DMS79 (cell line): ENCODE measurements at places on chromosomes 12 and 14.

DNA sequence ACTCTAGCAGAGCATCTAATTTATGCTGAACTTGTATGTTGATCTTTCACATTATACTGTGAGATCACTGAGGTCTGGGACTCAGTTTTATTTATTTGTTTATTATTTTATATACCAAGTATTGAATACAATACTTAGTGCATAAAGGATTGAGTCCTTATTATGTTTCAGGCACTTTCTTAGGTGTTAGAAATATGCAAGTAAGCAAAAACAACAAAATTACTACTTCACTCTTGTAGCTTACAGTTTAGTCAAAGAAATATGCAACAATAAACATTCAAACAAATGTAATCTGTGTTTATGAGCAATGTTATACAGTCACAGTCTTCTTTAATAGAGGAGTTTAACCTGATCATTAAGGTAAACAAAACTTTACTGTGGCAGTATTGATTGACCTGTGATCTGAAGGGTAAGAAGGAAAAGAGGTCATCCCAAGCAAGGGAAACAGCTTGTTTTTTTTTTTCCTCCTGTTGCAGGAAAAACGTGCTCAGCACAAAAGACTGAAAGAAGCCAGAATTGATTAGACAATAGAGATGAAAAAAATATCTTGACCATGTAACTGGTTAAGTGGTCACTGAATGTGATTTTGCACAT, 990.7 kb downstream of the TRHDE start:
- no peak for DNase-seq

DNA sequence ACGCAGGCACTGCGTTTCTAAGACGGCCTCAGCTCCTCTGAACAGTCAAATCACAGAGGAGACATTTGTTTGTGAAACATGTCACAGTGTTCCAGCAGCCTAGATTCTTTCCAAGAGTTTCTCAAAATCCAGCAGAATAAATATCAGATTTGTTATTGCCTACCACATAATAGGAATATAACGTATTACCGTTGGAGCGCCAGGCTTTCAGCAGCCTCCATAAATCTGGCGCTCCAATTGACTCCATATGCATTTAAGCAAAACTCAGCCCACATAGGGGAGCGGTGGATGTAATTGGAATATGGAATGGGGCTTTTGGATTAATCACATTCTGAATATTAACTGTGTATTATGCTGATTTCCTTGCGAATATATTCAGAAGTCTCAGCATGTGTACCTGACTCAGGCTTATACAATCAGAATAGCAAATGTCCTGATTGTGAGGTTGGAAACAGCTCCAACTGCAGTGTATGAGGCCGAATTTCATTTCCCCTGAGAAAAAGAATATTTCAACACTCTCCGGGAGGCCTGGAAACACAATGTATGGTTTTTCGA, 174.0 kb downstream of the ASCL4 start:
- DNase-seq, result no peak

GRCh38 chr12:110501399-110501751, 536 bp downstream of the VPS29 start:
- DNase-seq, result peak; percentile 34

GRCh38 chr14:69079188-69079742, 73.7 kb downstream of the DCAF5 start:
- DNase-seq, result no peak

DNA sequence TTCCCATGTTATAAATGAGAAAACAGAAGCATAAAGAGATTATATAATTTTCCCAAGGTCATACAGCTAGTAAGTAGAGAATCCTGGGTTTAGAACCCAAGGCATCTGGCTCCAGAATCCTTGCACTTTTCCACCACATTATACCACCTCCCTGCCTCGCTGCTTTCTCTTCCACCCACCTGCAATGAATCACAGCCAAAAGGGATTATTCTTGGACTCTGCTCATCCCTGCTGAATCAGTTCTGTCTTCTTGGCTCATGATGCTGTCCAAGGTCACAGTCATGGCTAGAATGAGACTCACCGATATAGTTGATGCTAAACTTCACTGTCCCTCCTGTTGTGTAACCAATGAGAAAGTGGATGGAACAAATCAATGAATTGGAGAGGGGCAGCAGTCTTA, 356.6 kb downstream of the FUT8 start:
- no peak for DNase-seq

- DNase-seq, result no peak
Observed at GRCh38 chr12:81610955-81611889, 147.9 kb downstream of the PPFIA2 start.

DNA sequence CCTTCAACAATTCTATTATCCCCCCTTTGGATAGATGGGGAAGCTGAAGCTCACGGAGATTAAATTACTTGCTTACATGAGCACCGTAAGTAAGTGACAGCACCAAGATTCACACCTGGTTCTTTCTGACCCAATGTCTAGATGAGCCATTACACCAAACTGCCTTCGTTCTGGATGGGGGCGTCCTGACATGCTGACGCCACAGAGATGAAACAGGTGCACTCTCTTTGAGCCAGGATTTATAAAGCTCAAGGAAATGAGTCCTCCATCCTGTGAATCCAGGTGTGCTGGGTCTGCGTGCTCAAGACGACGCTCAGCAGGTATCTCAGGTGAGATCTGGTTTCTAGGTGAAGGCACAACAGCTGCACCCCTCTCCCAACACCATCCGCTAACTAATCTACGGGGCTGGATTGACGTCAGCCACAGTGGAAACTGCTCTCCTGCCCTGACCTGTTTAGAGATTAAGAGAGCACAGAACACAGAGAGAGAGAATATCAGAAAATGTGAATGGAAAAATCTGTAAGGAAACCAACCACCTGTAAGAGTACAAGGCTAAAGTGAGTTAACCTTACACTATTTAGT, 61.6 kb downstream of the KSR2 start:
- DNase-seq, result no peak

- no peak for DNase-seq
Observed at GRCh38 chr14:104356738-104357688, 218.6 kb downstream of the KIF26A start.

- no peak for DNase-seq
Observed at GRCh38 chr12:25996677-25997076, 38.2 kb downstream of the RASSF8 start.

DNA sequence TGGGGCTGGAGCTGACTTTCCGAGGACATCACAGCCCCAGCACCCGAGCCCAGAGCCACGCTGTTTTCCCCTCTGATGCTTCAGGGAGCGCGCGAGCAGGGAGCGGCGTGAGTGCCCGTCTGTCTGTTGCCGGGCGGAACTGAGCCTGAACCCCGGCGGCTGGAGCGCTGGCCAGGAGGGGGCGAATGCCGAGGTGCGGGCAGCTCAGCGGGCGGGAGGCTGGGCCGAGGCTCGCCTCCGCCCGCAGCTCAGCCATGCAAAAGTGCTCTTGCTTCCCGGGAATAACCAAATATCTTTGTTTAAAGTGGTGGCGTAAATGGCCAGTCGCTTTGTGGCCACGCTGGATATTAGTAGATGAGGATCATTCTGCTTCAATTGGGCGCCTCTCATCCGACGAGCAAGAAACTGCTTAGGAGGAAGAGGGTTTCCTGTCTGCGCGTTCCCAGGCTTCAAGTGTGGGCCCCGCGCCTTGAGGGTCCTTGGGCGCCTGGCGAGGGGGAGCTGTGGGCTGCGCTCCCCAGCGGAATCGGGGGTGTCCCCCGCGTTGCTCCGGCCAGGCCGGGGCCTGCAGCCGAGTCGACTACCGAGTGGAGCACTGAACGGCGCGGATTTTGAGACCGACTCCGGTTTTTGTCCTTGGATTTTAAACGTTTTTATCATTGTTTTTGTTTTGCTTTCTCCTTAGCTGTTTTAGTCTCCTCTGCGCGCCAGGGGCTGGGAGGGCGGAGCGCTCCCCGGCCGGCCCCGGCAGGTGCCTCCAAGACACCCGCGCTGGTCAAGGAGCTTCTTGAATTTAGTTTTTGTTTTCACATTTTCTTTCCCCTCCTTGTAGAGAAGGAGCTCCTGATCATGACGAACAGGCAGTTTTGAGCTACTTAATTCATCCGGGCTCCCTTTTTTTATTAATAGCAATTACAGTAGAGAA, 831 bp upstream of the NKX2-1 start:
- peak; percentile 86 for DNase-seq

GRCh38 chr12:64065881-64066451, 156.1 kb downstream of the KICS2 start:
- DNase-seq, result no peak

GRCh38 chr12:5294274-5295070, 137.4 kb upstream of the NTF3 start:
- no peak for DNase-seq
